ENCODE measurements at places on chromosomes 3 and 15.

- DNase-seq, result no peak
Observed at GRCh38 chr3:162168715-162169114, 672.1 kb downstream of the OTOL1 start.

DNA sequence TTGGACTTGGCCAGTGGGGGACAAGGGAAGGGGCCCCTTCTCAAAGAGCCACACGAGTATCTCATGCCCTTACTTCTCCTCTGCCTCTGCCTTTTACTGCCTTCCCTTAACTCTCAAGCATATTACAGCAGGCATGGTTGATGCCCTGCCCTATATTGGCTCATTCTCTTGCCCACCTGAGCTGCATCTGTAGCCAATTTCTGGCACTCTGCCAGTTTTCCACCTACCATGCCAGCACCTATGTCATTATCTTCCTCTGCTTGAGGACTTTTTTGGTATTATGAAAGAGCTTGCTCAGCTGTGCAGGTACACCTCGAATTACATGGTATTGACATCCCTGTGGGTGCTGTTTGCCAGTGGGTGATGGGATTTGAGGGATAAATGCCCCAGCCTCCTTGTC is 181.8 kb downstream of the OXSM start:
- DNase-seq, result no peak

GRCh38 chr3:36540888-36541518 is 160.7 kb downstream of the STAC start:
- DNase-seq, result no peak

- no peak for DNase-seq
Observed at GRCh38 chr3:4750306-4750968, 228.8 kb upstream of the BHLHE40 start.

- no peak for DNase-seq
Observed at GRCh38 chr3:153640689-153641665, 479.0 kb downstream of the RAP2B start.

DNA sequence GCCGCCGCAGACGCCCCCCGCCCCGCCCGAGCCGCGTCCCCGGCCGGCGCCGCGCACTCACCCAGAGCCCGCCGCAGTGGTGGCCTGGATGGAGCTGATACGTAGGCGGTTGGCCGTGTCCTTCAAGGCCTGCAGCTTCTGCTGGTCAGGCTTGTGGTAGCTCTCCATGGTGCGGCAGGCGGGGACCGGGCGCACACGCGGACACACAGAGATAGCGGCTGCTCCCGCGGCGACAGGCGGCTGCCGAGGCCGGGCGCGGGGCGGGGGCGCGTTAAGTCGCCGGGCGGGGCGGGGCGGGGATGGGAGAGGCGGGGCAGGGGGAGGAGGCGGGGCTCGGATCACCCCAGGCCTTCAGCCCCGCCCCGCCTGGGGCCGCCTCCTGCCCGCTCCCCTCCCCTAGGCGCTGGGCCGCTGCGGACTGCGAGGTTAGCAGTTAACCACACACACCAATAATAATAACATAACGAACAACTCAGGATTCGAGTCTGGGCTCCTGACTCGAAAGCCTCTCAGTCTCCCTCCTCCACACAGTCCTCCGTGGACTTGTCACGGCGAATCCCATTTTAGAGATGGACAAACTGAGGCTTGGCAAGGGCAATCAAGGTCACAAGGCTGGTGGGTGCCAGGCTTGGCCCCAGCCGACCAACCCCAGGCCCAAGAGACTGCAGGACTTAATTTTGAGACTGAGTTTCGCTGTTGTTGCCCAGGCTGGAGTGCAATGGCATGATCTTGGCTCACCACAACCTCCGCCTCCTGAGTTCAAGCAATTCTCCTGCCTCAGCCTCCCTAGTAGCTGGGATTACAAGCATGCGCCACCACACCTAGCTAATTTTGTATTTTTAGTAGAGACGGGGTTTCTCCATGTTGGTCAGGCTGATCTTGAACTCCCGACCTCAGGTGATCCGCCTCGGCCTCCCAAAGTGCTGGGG is at the start of gene TKT:
Gene TKT, minus strand, starts transcription at position 248 of the 929 bp plus-strand sequence. Its CDS starts 80 bp downstream, at position 168.
- DNase-seq, result peak; percentile 63

GRCh38 chr3:12158387-12159226 is at the start of gene TIMP4:
TSS of gene TIMP4 (minus strand) at chr3:12158912. CDS start at chr3:12158840, 72 bp downstream.
- DNase-seq, result no peak

DNA sequence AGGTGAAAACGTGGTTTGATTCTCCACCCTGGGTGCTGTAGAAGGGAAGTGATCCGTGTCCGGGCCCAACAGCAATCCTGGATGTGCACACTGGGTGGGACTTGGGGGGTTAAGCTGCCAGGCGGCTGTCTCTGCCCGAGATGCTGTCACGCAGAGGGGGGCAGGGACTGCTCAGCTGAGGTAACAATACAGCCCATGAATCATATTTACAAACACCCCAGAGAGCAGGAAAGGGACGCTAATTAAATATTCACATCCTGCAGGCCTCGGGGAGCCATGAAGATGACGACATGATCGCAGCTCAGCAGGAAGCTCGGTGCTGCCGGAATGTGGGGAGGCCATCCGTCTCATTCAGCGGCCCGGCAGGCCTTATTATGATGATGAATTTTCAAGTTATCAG is 17.9 kb upstream of the CRABP1 start:
- no peak for DNase-seq

GRCh38 chr3:57855943-57856342 is 99.8 kb downstream of the SLMAP start:
- no peak for DNase-seq

- DNase-seq, result no peak
Observed at GRCh38 chr15:39282663-39283208, 298.1 kb upstream of the THBS1 start.

DNA sequence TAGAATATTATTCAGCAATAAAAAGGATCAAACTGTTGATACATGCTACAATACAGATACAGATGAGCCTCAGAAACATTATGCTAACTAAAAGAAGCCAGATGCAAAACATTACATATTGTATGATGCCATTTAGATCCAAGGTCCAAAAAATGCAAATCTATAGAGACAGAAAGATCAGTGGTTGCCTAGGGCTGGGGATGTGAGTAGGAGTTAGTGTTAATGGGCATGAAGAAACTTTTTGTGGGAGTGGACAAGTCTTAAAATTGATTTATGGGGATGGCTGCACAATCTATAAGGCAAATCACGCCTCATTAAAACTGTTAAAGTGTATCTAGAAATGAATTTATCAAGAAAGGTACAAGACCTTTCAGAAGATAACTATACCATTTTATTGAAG is 45.0 kb downstream of the EHHADH start:
- no peak for DNase-seq

GRCh38 chr15:80710635-80711554 is 15.8 kb downstream of the ABHD17C start:
- no peak for DNase-seq

DNA sequence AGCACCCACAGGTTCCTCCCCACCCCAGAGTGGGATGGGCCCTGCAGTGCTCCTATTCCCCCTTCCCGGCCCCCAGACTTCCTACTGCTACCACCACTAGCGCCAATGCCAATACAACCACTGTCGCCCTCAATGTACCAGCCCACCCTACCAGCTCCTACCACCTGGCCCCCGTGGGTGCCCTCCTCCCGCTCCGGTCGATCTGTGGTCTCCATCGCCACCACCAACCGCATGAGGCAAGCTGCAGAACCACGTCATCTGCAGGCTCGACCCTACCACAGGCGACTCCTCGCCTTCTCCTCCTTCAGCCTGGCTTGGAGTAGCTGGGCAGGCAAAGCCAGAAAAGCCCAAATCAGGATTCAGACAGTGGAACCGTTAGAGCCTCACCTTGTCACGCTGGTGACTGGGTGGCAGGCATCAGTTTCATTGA is 179.3 kb downstream of the POTEB3 start:
- no peak for DNase-seq

- no peak for DNase-seq
Observed at GRCh38 chr15:34799149-34800101, 4.1 kb upstream of the ACTC1 start.

DNA sequence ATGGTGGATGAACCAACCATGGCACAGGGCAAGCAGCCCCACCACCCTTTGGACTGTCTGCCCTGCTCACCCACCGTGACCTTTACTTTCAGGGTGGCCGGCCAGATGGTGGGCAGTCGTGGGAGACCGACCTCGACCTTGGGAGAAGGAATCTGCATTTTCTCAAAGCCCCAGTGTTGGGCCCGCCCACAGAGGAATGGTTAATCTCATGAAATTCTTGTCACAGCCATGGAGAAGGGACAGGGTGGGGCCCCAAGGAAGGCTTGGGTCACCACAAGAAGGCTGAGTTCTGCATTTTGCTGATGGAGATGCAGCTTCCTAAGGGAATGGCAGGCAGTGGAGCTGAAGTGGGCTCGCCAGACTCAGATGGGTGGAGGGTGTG is 2.9 kb downstream of the PLXND1 start:
- DNase-seq, result no peak

DNA sequence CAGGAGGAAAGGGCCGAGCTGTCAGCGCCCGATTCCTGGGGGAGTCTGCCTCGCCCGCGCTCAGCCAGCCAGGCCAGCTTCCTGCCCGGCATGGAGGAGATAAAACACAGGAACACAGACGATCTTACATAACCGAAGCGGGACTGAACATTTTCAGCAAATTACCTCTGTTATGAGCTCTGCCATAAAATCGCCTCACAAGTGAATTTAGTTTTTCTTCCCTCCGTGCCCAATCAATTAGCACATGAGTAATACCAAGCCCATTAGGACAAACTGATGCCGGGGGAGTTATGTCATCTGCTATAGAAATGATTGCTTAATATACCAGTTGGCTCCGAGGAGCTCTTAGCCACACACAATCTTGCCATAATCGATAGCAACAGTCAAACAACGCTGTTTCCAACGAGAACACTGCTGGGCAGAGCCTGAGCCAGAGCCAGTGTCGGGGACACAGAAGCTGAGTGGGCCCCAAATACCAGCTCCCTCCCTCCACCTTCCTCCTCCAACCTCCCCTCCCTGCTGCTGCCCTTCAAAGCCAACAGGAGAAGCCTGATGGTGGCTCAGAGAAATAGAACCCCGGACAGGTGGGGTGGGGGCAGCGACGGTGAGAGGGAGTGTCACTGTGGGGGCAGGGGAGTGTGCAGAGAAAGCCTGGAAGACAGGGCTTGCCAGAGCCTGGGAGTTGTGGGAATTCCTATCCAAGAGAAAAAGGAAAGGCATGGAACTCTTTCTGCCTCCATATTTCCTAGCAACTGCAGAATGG is 279.4 kb upstream of the TLE3 start:
- no peak for DNase-seq

- DNase-seq, result no peak
Observed at GRCh38 chr15:90540768-90541167, 11.0 kb downstream of the CRTC3 start.

DNA sequence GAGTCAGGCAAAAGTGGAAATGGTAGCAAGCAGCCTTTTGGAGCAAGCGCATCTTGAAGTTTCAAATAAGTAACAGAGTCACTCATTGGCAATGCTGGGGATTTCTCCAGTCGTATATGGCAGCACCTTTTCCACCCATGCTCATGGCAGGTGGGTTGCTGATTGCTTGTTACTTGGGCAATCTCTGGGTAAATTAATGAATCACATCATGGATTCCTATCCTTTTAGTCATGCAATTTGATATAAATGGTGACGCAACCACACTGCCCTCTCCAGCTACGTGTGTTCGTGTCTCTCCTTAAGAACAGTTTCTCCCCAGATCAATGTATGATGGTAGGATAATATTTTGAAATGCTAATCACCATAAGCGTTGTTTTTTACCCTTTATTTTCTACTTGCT is 339.9 kb upstream of the KCNH8 start:
- no peak for DNase-seq

Data from activated gamma-delta T cell (primary cell).